NCI-H1436 treated with DMSO at 0.1 percent for 48 hours (cell line): ENCODE measurements at places on chromosomes 3 and 15.

DNA sequence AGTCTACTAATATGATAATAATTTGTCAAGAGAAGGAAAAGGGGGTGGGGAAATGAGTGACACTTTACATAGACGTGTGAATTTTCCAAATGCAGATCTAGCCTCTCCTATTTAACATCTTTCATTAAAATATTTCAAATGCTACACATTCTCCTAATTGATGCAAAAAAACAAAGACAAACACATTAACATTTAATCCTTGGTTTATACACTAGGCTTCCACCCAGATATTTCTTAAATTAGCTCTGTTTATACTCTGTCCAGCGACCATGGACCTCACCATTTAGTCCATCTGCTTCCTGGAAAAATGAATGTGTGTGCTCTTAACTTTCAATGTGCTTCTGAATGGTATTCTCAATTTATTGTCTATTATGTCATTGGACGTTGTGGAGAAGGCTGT lies 409.9 kb downstream of the LSAMP start:
- no peak for DNase-seq

DNA sequence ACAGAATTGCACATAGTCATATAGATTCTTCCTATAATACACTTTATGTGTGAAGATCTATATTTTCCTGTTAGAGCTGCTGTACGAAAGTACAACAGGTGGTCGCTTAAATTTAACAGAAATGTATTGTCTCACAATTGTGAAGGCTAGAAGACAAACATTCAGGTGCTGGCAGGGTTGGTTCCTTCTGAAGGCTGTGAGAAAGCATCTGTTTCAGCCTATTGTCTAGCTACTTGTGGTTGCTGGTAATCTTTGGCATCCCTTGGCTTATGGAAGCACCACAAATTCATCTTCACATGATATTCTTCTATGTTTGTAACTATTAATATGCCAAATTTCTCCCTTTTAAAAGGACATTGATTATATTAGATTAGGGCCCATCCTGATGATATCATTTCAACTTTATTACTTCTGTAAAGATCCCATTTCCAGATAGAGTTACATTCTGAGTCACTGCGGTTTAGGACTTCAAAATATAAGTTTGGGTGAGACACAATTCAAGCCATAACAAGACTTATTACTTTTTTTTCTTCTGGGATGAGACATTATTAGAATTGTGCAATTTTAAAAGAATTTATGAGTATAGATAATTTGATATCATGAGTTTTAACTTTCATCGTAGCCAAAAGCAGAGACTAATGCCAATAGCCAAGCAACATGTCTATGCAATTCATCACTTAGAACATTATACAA lies 248.1 kb upstream of the BCHE start:
- DNase-seq, result no peak

DNA sequence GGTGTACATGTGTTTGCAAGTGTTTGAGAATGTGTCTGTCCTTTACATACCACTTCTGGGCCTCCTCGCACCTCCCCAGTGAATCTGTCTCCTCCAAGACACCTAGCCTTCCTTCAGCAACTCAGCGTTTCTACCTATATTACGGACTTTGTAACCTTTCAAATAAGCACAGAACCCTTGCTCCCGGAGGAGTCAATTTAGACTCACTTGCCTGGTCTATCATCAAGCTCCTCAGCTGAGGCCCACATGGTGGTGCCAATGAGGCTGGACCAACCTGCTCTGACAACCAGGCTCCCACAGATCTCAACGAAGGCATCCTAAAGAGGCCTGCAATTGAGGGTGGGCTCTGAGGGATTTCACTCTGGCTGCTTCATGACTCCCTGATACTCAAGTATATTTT lies 32.8 kb upstream of the TIMP4 start:
- no peak for DNase-seq

GRCh38 chr15:44536302-44536961 lies 515 bp upstream of the EIF3J start:
- DNase-seq, result peak; percentile 67

GRCh38 chr3:150216041-150216811 lies 191.9 kb upstream of the TSC22D2 start:
- no peak for DNase-seq

DNA sequence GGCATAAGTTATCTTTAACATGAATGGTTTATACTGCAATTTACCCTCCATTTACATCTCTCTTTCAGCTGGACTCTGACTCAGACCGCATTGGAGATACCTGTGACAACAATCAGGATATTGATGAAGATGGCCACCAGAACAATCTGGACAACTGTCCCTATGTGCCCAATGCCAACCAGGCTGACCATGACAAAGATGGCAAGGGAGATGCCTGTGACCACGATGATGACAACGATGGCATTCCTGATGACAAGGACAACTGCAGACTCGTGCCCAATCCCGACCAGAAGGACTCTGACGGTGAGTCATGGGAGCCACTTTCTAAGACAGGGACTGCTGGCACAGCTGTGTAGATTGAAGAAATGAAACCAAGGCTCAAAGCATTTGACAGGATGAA lies 11.6 kb downstream of the THBS1 start:
- no peak for DNase-seq

GRCh38 chr3:129039271-129040038 lies 21.1 kb upstream of the GP9 start:
- no peak for DNase-seq

DNA sequence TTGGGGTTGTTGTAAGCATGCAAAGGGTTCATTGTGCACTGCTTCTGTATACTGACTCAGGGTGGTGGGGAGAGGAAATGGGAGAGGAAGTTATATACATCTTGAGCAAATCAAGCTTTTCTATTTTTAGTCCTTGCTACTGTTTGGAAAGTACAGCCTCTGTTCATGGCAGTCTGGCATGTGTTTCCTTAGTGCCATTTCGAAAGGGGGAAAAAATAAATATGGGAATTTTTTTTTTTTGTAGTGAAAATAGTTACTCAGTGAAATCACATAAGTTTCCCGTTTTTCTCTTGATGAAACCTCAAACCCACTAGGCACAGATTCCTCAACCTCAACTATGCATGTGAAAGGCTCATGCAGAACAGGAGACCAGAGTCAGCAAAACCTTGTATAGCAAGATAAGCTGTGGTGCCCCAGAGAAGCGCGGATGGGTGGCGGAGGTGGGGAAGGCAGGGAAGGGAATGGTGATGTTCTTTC lies 353.3 kb downstream of the LPP start:
- no peak for DNase-seq

DNA sequence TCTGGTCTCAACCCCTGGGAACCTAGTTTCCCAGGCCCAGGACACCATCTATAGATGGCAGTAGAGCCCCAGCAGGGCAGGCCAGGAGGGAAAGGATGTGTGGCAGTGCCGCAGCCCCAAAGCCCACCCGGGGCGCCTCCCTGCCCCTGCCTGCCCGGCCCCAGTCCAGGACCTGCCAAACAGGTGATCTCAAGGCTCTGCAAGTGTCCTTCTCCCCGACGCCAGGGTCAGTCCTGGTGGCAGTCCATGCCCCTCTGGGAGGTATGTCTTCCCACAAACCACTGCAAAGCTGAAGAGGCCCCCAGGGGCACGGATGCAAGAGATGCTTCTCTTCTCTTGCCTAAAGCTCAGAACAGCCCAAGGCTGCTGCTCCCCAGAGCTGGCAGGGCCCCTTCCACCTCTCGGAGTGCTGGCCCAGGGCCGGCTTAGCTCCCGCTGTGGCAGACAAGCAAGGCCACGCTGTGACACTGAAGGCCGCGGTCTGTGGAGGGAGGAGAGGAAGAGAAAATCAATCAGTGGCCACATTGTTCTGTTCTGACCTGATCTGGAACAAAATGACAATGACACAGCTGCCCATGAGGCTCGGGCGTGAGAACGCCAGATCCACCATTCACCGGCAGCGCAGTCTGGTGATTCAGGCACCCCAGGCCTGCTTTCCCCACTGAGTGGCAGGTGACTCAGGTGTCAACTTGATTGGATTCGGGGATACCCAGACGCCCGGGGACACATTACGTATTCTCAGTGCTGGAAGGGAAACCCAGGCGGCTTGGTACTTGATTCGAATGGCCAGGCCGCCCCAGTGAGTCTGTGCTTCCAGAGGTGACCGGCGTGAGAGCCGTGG lies 34.0 kb downstream of the KLHL25 start:
- DNase-seq, result no peak

- no peak for DNase-seq
These were observed 7.2 kb downstream of the CCDC54 start for GRCh38 chr3:107384428-107384827.

DNA sequence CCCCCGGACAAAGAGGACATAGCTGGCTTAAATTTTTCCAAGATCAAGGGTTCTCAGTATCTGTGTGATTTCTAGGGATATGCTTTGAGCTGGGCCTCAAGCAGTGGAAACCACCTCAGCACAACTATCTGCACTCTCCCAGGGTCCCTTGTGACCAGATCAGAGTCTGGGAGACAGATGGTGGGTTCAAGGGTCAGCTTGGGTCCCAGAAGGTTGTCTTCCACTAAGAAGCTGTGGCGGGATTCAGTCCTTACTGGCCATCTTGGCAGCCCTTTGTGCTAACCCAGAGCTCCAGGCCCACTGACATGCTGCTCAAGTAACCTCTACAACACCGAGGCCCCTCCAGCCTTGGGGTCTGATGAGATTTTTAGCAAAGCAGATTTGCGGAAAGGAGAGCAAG lies 2.7 kb downstream of the INSYN1 start:
- DNase-seq, result no peak

DNA sequence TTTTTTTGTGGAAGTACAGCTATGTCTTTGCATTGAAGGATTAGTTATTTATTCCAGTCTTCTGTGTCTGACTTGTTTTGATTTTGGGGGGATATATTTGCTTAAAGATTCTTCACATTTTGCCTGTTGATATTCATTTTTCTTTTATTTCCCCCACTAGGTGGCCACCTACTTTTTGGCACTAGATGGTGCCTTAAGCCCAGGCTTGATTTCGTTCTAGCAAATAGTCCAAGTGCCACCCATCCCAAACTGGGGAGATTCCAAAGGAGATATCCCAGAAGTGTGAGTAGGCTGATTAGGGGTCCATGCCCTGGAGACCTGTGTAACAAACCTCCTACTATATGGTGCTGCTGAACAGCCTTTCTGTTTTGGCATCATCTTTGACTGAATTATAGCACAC lies 80.0 kb upstream of the SPATA16 start:
- no peak for DNase-seq

DNA sequence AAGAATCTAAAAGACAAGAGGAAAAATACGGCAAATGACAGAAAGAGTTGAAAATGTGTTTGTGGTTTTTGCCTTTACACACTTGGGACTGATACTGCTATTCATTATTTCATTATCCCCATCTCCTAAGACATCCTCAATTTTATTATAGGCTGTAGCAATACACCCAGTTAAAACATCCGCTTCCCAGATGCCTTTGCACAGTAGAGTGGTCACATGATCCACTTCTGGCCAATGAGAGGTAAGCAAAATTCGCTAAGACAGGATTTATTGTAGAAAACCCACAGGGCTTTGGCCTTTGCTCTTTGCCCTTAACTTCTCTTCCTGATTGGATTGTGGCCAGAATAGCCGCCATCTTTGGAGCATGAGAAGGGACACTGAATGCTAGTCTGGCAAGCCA lies 53.2 kb upstream of the BOC start:
- DNase-seq, result no peak

- DNase-seq, result no peak
These were observed 11.5 kb downstream of the ETFA start for GRCh38 chr15:76299786-76300185.

DNA sequence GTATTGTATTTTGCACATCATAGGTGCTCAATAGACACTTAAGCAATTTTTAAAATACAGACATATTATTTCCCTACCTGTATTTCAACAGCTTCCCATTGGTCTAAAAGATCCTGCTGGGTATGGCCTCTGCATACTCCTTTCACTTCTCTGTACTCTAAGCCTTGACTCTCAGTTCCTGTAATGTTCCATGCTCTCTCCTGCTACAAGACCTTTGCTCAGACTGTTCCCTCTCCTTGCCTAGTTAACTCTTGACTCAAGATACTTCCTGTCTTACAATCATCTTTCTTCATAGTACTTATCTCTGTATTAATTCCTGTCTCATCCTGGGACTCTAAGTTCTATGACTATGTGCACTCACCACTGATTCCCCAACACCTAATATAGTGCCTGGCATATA lies 1.7 kb downstream of the SCN11A start:
- no peak for DNase-seq

- no peak for DNase-seq
These were observed 1202.7 kb downstream of the OTOL1 start for GRCh38 chr3:162699291-162699690.

DNA sequence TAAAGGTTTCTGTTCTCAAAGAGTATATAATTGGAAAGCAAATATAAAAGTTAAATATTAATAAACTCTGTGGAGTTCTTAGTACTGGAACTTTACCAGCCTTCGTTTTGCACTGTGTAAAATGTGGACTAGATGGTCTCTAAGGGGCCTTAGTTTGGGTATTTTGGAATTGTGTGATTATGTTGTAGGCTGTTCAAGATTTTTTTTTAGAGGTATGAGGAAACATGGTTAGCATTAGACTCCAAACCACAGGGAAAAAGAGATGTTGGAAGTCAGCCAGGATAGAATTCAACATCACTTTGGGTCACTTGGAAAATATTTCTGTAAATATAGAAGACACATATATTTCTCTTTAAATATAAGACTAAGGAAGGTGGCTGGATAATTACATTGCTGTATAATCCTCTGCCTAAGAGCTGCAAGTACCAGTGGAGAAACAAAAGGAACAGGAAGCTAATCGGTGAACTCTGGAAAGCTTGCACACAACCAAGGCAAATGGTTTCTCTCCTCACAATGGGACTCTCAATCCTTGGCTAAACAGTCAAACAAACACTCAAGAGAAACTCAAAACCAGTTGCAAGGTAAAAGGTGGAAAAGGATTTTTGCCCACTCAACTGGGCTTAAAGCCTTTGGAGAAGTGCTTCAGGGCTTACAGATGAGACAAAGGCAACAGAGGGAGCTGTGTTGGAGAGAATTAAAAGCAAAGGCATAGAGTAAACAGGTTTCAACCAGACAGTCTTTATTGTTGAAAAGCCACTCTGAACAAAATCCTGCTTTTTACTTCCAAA lies 141.7 kb downstream of the NR1D2 start:
- peak; percentile 32 for DNase-seq

DNA sequence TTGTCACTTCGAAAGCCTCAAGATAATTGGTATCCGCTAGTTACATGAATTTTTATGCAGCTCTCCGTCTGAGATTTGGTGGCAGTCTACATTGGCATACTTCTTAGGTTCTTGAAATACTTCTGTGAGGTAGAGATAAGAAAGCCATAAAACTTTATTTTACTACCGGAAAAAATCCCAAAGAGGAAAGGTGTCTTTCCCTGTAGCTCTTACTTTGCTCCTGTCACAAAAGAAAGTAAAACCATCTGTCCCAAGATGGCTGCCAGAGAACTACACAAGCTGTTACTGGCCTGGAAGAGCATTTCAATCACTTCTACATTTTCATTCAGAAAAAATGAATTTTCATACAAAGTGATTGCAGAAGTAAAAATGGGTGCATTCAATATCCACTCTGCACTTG lies 214.8 kb upstream of the ST8SIA2 start:
- DNase-seq, result no peak

DNA sequence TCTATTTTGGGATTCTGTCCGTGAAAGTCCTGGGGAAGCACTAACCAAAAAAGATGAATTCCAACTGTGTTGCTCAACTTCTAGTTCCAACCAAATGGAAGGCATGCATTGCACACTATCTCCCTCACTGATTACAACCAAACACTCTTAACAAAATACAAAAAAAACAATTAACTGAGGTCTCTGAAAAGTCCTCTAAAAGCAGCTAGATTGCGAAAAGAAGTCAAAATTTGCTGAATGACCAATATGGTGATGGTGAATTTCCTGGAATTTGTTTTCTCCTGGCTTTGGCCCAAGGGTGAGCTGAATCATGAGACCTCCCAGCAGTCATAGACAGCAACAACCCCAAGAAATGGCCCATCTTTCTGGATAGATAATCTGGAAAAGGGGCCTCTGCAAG lies 28.3 kb downstream of the CYP19A1 start:
- DNase-seq, result no peak
